SK-MEL-5 (cell line): ENCODE measurements at places on chromosomes 4 and X. TPM values are rescaled to one million over a fixed set of nuclear protein-coding genes. Genes with fewer than 3 reads are reported as not detected.
A peak's percentile ranks its signal among the peaks of the same experiment; 100 is the strongest.

GRCh38 chr4:32625687-32626337 is 1905.6 kb downstream of the PCDH7 start:
- no peak for DNase-seq

DNA sequence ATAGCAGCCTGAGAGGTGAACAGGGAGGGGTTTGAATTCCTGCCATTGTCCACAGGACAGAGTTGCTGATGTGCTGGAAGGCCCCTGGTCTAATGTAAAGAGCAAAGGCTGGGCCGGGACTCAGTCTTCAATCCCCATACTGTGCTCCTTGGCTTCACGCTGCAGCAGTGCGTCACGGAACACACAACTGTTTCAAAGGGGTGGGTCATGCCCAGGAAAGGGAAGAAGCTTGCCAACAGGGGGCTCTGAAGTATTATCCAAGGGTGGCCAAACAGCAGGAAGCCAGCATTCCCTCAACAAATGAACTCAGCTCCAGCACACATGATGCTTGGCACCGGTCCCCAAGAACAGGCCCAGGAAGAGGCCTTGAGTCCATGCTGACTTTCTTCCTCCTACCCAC is 122.5 kb downstream of the NFKB1 start:
- DNase-seq, result peak; percentile 71

Gene SUPT20HL2
- not detected in 2 replicates for total RNA-seq

Gene NPY1R
- total RNA-seq, result not detected in 2 replicates

GRCh38 chrX:151153086-151153485 is 23.3 kb upstream of the GPR50 start:
- DNase-seq, result peak; percentile 24

- DNase-seq, result no peak
These were observed 26.5 kb downstream of the OTUD6A start for GRCh38 chrX:70088751-70089150.

DNA sequence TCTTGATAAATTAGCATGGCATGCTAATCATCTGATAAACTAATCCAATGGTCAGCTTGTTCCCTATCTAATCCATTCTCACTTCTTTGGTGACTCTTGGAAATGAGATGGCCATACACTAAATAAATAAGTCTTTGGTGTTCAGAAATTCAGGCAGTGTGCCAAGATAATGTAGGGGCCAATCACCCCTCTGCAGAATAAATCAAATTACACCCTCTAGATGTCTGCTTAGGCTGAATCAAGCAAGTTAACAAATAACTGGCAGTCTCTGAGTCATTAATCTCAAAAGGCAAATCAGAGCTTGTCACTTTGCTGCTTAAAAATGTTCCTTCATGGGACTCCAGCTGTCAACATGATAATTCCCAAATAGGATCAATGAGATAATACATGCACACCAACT is 97.4 kb downstream of the NLGN4X start:
- no peak for DNase-seq

GRCh38 chr4:86670756-86671155 is 76.6 kb downstream of the PTPN13 start:
- no peak for DNase-seq

- DNase-seq, result no peak
These were observed 8.2 kb upstream of the PPP2R2C start for GRCh38 chr4:6480534-6481088.

DNA sequence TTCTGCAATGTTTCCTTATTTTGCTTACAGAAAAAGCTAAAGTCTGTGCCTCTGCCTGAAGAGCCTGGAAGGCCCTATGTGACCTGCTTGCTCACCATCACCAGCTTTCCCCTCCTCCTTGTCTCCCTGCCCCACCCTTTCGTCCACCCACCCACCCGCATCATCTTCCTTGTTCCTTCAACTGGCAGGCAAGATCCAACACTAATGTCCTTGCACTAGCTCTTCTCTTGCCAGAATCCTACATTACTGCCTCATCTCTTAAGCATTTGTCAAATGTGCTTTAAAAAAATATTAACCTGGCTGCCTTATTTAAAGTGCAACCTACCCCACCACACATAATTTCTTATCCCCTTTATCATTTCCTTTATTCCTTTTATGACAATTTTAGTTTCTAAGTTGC is 165.1 kb upstream of the PPP3CA start:
- DNase-seq, result no peak

Gene POF1B
- total RNA-seq, result 0.08 and 0.21 TPM in 2 replicates

Gene CTAG2
- 0.29 and 1.0 TPM in 2 replicates for total RNA-seq

Gene PNCK
- 0.64 and 0.87 TPM in 2 replicates for total RNA-seq

- DNase-seq, result no peak
These were observed 1.7 kb upstream of the TIFA start for GRCh38 chr4:112287258-112287989.

- no peak for DNase-seq
These were observed 16.5 kb downstream of the UVSSA start for GRCh38 chr4:1363513-1363912.

- no peak for DNase-seq
These were observed 59.3 kb upstream of the MAGED1 start for GRCh38 chrX:51834076-51834475.

DNA sequence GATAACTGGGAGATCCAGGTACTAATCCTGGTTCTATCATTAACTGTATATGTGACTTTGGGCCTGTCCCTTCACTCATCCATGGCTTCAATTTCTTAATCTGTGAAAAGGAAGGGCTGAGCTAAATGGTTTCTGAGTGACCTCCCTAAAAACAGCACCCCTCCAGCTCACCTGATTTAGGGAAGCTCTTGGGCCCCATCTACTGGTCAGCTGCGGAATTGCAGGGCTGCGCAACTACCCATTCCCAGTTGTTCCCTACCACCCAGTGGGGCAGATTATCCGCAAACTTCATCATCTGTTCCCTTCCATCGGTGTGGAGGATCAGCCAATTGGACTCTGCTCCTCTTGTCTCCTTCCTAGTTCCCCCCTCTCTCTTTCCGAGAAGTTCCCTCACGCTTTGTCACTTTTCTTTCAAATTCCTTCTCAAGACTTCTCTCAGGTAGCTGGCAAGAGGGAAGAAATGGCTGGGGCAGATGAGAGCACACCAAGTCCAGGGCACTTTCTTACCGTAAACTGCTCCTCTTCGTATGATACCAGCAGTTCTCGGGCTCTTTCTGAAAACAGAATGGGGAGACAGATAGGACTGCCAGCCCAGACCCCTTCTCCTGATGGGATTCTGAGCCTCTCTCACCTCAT is 5.8 kb downstream of the LAS1L start:
- DNase-seq, result peak; percentile 38

GRCh38 chr4:2450394-2451035 is 18.4 kb upstream of the RNF4 start:
- no peak for DNase-seq

- no peak for DNase-seq
These were observed 134.0 kb downstream of the MID1 start for GRCh38 chrX:10486373-10486772.

Gene IDUA
- 3.8 and 6.1 TPM in 2 replicates for total RNA-seq

Gene CFAP299
- not detected in 2 replicates for total RNA-seq

- no peak for DNase-seq
These were observed 198.6 kb downstream of the ARHGAP24 start for GRCh38 chr4:85673540-85673939.

DNA sequence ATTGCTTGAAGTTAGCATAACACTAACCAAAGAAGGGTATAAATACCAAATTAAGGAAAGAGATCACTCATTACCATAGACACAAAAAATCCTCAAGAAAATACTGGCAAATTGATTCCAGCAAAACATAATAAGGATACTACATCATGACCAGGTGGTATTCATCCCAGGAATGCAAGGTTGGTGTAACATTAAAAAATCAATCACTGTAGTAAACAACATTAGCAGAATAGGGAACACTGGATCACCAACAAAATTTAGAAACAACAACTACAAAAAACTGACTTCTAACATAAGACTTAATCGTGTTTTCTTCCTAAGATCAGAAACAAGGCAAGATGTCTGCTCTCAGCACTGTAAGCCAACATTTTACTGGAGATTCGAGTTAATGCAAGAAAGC is 14.1 kb downstream of the GAK start:
- DNase-seq, result no peak

DNA sequence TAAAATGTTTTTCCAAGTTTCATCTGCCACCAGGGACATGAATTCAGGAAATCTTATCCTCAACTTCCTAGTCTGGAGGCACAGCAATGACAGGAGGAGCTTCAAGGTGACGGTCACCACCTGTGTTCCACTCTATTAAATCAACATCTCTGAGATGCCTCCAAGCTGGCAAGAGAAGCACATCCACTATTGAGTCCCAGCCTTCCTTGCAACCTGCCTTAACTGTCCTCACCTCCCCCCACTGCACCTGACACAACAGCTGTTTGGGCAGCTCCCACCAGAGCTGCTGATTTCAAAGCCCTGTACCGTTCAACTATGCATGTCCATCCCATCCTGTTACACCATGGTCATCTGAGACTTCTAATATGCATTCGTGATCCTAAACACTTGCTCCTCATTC is 123.4 kb downstream of the COL25A1 start:
- DNase-seq, result no peak

DNA sequence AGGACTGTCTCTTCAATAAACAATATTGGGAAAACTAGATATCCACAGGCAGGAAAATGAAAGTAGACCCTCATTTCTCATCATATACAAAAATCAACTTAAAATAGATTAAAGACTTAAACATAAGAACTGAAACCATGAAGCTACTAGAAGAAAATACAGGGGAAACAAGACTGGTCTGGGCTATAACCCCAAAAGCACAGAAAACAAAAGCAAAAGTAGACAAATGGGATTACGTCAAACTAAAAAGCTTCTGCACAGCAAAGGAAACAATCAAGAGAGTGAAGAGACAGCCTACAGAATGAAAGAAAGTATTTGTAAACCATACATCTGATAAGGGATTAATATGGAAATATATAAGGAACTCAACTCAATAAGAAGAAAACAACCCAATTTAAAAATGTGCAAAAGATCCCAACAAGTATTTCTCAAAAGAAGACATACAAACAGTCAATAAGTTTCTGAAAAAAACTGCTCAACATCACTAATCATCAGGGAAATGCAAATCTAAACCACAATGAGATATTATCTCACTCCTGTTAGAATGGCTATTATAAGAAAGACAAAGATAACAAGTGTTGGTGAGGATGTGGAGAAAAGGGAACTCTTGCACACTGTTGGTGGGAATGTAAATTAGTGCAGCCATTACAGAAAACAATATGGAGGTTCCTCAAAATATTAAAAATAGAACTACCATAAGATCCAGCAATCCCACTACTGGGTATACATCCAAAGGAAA is 325.3 kb upstream of the RASGEF1B start:
- DNase-seq, result no peak

GRCh38 chr4:54255881-54256280 is 26.8 kb downstream of the PDGFRA start:
- DNase-seq, result no peak

DNA sequence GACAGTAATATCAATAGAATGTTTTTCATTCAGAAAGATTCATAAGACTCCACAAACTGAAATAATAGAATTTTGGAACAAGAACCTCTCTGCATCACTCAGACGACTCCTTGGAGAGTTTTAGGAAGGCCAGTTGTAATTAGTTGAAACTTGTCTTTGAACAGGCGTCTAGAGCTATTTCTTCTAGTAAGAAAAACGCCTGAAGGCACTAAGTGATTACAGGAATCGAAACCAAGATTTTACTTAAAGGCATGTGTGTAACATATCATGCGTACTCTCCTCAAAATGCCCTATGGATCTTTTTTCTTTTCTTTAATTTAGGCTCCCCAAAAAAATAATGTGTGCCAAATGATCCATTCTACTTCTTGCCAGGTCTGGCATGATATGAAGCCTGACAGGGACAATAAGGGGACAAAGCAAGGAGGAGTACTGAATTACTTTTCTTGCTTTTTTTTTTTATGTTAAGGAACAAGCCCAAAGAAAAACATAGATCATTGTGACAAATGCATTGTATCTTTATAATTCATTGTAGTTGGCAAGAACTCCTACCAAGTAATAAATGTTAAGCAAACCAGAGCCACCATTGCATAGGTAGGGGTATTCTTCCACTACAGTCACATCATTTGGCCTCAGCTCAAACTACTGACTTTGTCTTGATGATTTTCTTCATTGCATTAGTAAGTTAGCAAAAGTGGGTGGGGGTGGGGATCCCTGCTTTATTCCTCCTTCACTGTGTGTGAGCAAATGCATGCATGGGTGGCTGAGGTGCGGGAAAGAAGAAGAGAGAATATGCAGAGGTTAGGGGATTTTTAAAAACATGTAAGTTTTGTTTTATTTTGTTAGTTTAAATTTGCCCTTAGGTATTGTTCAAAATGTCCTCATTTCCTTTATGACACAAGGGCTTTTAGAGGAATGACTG is 79.9 kb upstream of the ATOH1 start:
- peak; percentile 28 for DNase-seq

Gene GUCY1B1
- 0.18 and 0.69 TPM in 2 replicates for total RNA-seq

Gene SPP1
- total RNA-seq, result 1,280 and 1,422 TPM in 2 replicates

Gene POU3F4
- not detected in 2 replicates for total RNA-seq

Gene ASMTL
- 2.5 and 3.1 TPM in 2 replicates for total RNA-seq

DNA sequence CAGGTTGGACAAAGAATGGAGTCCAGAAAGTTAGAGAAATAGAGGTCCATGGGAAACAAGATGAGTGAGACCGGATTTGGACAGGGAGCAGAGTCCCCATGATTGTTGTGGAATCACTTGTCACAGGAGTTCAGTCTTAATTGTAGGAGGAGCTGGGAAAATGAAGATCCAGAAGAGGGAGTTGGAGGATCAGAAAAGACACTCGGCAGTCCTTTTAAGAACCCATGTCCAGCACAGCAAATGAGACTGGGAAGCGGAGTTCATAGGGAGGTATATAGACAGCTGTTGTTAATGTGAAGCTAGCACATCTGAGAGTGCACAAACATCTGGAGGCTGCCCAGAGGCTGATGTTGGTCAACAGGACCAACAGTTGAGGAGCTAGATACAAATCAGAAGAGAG is 111.4 kb upstream of the RXFP1 start:
- peak; percentile 54 for DNase-seq

Gene TMSB15C
- 0.24 and 0.98 TPM in 2 replicates for total RNA-seq

DNA sequence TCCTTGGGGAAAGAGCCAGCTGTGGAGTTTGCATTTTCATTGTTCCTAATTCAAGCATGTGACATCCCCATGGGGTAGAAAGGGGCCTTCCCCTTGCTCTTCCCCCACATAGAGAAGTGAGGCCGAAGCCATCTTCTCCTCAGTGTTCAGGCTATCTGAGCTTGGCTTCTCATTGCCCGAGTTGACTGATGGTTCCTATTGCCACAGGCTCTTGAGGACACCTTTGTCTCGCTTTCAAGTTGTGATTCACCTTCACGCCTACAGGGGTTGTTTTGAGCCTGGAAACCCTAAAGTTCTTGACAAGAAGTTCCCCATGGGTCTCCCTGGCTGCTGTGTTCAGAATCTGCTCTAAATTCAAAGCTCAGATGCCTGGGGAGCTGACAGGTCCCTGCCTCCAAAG is 25.0 kb downstream of the CCNQ start:
- DNase-seq, result peak; percentile 3

DNA sequence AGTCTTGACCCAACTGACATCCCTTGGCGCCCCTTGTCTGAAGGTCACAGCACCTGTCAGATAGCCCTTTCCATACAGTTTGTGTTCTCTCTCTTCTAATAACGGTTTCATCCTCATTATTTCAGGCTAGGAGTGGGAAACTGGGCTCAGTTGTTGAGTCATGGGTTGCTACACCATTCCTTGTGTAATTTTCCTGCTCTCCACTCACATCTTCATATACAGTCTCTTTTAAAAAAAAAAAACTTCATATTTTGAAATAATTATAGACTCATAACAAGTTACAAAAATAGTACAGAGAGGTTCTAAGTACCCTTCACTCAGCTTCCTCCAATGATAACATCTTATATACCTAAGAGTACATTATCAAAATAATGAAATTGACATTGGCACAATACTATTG is 60.2 kb upstream of the GRPR start:
- DNase-seq, result no peak

Gene SLC25A43
- total RNA-seq, result 18.9 and 19.2 TPM in 2 replicates

Gene SLC7A11
- 52.1 and 53.5 TPM in 2 replicates for total RNA-seq

- DNase-seq, result peak; percentile 45
These were observed at the start of gene FAM47E for GRCh38 chr4:76251441-76252270. Gene FAM47E (plus strand): TSS chr4:76251721. CDS start chr4:76251747, 26 bp downstream.
